Hepatocyte (in vitro differentiated cells): ENCODE measurements at places on chromosomes 12 and 14. TPM values are rescaled to one million over a fixed set of nuclear protein-coding genes. Genes with fewer than 3 reads are reported as not detected.

DNA sequence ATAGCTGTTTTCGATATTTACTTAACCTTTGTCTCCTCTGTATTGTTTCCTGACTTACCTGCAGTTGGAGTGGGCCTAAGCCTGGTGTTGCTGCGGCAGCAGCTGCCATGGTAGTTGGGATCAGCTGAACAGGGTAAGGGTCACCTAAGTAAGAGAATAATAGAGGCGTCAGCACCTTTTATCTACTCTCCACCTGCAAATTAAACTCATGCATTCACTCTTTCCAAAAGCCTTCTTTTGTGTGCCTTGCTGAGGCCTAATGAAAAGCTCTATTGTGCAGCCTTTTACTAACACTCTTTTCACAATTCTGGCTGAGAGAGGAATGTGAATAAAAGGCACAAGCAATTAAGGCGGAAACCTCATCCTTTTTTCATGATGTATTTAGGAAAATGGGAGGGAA, 308.7 kb downstream of the SOX5 start:
- DNase-seq, result no peak

GRCh38 chr12:34021071-34021470, 1.2 kb upstream of the ALG10 start:
- DNase-seq, result no peak

DNA sequence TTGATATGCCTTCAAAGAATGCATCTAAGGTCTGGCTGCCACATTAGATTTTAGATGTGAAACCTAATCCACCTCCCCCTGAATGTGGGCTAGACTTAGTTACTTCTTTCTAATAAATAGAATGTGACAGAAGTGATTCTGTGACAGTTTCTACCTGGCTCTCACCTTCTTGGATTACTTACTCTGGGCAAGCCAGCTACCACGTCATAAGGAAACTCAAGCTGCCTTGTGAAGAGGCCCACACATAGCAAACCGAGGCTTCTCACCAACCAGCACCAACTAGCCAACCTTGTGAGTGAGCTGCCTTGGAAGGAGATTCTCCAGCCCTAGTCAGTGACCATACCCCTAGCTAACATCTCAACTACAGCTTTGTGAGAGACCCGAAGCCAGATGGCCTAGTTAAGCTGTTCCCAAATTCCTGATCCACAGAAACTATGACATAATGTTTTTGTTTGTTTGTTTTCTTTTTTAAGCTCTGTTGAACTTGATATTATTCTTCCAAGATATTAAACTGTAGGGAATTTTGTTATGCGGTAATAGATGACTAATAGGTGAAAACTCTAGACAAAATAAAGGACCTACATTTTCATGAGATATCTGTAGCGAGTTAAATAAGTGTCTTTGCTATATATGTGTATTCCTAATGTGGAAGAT, 6.2 kb downstream of the GPR19 start:
- DNase-seq, result no peak

DNA sequence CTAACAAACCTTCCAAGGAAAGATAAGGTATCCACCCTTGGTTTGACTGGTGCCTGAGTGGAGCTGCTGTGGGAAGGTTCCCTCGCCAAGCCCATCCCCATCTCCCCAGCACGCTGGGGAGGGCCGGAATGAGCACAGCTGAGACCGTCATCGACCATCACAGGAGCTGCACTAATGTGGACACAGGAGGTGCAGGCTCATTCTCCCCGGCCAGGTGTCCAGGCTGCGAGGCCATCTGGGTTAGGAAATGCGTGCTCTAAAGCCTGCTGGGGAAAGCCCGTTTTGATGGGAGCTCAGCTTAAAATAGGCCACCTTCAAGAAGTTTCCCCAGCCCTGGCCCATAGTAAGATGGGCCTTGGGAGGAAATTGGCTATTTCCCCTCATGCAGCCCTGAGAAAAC, 35.2 kb upstream of the FOXN3 start:
- DNase-seq, result no peak

CD69 gene
- 0.57 TPM in 1 of 2 replicates, not detected in the other for polyA plus RNA-seq

NUP37 gene
- polyA plus RNA-seq, result 25.1 and 26.7 TPM in 2 replicates
